ENCODE measurements at places on chromosomes 16 and 17.

GRCh38 chr16:77761204-77761603, 27.2 kb upstream of the VAT1L start:
- no peak for DNase-seq

GRCh38 chr17:58786586-58787295, 31.1 kb downstream of the PPM1E start:
- DNase-seq = no peak

GRCh38 chr17:58305626-58306025, 23.0 kb downstream of the TSPOAP1 start:
- no peak for DNase-seq

GRCh38 chr16:30609002-30609925, 925 bp downstream of the ZNF689 start:
- peak; percentile 40 for DNase-seq

- DNase-seq = peak; percentile 55
These were observed 88.2 kb upstream of the FA2H start for GRCh38 chr16:74862743-74863244.

DNA sequence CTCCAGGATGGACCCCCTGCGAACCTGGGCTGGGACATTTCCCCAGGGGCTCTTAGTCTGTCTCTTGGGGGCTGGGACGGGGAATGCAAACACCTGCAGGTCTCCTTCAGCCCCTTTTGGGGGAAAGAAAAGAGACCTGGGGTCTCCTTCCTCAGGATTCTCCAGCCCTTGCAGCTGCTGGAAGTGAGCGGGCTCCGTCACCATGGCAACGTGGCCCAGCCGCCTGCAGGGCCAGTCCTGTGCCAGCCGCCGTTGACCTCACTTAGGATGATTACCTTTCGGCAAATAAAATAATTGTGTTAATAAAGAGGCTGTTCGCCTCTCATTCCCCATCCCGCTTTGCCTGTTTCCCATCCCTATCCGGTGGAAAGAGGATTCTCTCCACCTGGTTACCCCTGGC, 25.7 kb downstream of the MRM1 start:
- DNase-seq = no peak

- DNase-seq = no peak
These were observed 133.3 kb downstream of the TMEM132E start for GRCh38 chr17:34712481-34713195.

DNA sequence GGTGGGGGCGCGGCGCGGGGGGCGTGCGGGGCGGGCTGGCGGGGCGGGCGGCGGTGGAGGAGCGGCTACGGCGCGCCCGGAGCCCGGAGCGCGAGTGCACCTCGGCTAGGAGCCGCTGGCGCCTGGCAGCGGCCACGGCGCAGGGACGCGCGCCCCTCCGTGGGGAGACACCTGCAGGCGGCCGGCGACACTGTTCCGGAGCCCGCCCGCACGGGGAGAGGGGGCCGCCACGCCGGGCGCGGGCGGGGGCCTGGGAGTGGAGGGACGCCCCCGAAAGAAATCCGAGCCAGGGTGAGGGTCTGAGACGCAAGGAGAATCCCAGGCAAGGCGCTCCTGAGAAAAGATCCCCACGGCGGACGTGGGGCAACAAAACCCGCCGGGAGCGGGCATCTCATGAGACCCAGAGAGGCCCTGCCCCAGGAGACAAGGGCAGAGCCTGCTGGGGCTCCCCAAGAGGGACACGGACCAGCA, at the start of gene GSG1L:
TSS of gene GSG1L (minus strand) at position 124 of the 471 bp plus-strand sequence. CDS start 290 bp downstream, outside the sequence.
- DNase-seq = no peak

GRCh38 chr16:72015124-72015523, 6.6 kb downstream of the DHODH start:
- no peak for DNase-seq

GRCh38 chr17:21285164-21286065, 904 bp downstream of the MAP2K3 start:
- DNase-seq = no peak

DNA sequence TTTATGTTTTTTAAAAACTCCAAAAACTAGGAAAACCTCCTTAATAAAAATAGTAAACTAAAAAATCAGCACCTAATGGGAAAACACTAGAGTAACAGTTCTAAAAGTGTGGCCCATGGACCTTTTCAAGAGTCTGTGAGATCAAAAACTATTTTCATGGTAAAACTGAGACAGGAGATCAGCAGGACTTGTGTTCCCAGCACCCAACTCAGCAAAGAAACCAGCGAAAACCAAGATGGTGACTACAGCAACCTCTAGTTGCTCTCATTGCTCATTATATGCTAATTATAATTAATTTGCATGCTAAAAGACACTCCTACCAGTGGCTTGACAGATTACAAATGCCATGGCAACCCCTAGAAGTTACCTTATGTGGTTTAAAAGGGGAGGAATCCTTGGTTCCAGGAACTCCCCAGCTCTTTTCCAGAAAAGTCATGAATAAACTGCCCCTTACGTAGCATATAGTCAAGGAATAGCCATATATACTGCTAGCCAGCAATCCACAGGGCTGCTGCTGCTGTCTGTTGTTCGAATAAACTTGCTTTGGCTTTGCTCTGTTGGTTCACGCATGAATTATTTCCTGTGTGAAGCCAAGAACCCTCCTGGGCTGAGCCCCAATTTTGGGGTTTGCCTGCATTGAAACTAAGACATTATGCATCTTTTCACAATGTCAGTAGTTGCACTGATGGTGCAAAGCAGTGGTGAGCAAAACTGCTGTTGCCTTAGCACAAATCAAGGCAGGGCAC, 12.4 kb downstream of the CMTR2 start:
- no peak for DNase-seq

DNA sequence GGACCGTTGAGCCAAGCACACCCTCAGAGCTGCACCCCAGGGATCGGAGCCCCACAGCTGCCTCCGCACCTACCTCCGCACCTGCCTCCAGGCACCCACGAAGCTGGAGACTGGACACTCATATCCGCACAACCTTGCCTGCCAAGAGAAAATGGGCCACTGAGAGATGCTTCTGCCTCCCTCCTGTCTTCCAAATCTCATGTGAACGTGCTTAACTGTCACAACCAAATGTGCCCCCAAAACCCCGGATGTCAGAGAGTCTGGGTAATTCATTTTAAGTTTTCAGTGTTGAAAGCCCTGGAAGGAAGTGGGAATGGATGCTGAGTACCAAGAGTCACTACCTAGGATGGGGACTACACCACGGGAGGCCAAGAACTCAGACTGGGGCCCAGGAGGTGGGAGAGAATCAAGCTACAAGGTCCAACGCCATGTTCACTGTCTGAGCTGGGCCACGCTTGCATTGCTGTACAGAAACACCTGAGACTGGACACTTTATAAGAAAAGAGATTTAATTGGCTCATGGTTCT, 49.5 kb upstream of the MEAK7 start:
- peak; percentile 68 for DNase-seq

DNA sequence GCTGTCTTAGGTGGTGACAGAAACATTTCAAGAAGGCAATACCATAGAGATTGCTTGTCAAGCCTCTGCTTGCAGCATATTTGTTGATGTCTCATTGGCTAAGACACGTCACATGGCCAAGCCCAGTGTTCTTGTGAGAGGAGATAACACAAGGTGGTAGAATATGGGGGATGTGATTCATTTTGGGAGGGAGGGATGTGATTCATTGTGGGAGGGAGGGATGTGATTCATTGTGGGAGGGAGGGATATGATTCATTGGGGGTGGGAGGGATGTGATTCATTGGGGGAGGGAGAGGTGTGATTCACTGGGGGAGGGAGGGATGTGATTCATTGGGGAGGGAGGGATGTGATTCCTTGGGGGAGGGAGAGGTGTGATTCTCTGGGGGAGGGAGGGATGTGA, 470.5 kb upstream of the SALL1 start:
- DNase-seq = no peak

DNA sequence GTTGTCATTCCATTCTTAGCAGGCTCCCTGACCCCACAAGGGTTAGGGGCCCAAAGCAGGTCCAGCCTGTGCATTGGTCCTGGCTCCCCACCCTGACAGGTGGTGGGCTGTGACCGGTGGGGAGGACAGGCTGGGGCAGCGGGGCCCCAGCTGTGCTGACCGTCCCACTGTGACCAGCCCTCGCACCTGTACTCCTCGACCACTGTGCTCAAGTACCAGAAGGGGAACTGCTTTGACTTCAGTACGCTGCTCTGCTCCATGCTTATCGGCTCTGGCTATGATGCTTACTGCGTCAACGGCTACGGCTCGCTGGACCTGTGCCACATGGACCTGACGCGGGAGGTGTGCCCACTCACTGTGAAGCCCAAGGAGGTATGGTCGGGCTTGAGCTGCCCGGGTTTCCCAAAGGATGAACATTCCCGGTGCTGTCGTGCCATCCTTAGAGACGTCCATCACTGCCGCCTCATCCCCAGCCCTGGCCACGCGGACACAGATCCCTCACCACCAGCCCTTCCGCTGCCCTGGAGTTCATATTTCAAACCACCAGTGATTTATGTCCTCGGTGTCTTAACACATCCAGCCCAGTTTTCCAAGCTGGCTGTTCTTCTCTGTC, 7.3 kb downstream of the DRC7 start:
- no peak for DNase-seq

GRCh38 chr17:76644995-76645394, 1.4 kb upstream of the ST6GALNAC1 start:
- DNase-seq = no peak

All from CD4-positive, alpha-beta T cell treated with Interleukin-12 subunit alpha and Interleukin-12 subunit beta, for 1 hour (primary cell).